CD4-positive, alpha-beta T cell (primary cell): ENCODE measurements at places on chromosomes 12 and 14.

- DNase-seq, result no peak
Observed at GRCh38 chr12:67364228-67364627, 95.1 kb downstream of the CAND1 start.

- no peak for DNase-seq
Observed at GRCh38 chr14:45060551-45060950, 23.4 kb upstream of the PRPF39 start.

- DNase-seq, result no peak
Observed at GRCh38 chr14:95700221-95700976, 13.5 kb downstream of the TCL1A start.

DNA sequence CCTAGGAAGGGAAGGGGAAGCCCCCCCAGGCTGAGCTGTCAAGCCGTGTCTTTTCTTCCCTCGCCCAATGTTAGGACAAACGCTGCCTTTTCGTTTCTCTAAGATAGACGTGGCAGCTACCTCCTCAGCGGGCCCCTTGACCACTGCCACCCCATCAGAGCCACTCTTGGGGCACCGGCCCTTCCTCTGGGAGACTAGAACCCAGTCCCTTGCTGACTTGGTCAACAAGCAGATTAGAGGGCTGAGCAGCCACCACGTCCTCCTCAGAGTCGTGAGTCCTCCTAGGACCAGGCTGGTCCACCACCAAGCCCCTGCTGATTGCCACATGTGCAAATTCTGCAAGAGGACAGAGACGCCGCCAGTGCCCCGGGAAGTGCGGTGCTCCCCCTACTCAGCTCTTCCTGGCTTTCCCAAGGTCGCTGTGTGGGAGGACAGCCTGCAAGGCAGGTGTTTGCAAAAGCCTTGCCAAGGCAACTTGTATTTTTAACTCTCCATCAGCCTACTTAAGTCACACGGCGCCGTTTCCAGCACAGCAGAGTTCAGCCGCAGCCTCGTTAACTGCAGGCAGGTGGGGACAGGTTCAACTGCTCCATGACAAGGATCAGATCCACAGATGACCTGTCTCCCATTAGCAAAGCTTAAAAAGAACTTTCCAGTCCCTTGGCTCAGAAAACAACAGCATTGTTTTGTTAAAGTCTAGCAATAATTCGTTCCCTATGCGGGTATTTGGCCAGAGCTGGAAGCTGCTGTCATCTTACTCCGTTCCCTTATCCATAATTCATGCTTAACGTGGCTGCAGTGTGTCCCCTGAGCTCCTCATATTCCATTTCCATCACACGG lies 65.6 kb downstream of the TESC start:
- DNase-seq, result no peak

GRCh38 chr14:32980178-32980901 lies 41.7 kb downstream of the NPAS3 start:
- no peak for DNase-seq

GRCh38 chr14:24392325-24393091 lies 6.3 kb upstream of the NYNRIN start:
- DNase-seq, result no peak

DNA sequence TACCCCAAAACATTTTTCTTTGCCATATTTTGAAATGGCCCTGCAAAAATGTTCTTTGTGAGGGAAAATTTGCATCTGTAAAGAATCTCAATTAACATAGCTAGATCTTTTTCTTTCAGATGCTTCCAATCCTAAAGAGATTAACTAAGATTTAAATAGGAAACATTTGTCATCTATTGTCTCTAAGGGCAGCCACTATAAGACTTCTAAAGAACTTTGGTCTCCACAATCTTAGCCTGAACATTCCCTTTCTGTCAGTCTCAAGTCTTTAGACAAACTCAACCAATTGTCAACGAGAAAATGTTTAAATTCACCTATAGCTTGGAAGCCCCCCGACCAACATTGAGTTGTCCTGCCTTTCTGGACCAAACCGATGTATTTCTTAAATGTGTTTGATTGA lies 71.1 kb upstream of the RASSF8 start:
- no peak for DNase-seq

GRCh38 chr12:1869145-1869544 lies 48.8 kb downstream of the LRTM2 start:
- DNase-seq, result no peak

DNA sequence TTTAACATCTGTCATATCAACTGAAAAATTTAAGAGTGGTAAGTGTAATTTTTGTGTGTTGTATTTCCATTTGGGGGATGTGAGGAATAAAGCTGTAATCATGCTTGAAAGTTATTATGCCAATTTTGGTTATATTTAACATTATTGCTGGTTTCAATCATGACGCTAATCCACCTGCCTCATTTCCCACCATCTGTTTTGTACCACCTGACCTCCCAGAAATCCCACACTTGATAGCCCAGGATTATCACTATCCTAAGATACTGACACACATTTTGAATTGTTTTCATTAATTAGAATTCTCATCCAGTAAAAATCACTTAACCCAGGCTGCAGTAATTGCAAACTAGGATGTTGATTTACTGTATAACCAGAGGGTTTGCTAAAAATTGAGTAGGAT lies 1119.8 kb downstream of the AACS start:
- DNase-seq, result no peak

GRCh38 chr14:63454436-63454835 lies 88.7 kb downstream of the PPP2R5E start:
- no peak for DNase-seq

DNA sequence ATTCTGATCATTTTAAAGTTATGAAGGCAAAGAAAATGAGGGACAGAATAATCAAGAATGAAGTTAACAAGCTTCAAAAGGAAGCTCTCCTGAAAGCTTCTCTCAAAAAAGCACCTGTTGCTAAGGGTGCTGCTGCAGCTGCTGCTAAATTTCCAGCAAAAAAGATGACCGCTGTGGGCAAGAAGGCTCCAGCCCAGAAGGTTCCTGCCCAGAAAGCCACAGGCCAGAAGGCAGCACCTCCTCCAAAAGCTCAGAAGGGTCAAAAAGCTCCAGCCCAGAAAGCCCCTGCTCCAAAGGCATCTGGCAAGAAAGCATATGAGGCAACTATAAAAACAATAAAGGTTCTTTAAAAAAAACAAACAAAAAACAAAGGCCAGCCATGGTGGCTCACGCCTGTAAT lies 52.7 kb upstream of the NR2C1 start:
- no peak for DNase-seq

DNA sequence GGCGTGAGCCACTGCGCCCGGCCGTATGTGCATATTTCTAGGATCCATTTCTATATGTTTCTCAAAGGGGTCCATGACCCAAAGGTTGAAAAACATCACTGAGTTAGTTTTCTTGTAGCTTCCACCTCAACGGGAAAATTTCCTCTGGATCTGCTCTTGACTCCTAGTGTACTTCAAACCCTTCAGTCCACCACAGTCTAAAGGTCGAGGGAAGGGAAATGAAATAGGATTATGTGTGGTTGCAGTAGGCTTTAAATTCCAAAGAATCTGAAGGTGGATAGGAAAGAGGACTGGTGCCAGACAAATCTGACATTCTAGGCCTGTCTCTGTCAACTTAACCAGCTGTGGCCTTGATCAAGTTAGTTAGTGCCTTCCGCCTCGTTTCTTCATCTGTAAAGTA lies 1.7 kb upstream of the SUOX start:
- no peak for DNase-seq

DNA sequence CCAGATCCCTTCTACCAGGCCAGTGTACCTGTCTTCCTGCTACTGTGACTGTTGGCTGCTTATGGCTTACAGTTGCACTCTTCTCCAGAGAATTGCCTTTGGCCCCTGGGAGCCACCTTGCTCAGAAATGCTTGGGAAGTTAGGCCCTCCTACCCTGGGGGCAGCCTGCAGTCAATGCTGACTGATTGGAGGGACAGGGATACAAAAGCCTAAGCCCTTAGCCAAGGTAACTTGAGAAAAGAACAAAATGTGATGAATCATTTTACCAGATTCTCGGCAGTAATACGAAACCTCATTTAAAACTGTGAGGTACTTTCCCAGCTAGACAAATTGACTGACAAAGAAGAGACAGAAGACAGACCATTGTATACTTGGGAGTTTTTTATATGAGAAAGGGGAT lies 47.3 kb downstream of the PTCSC3 start:
- no peak for DNase-seq

GRCh38 chr12:80829767-80830166 lies 108.0 kb downstream of the LIN7A start:
- no peak for DNase-seq

GRCh38 chr12:107512391-107512790 lies 173.2 kb upstream of the PWP1 start:
- no peak for DNase-seq

DNA sequence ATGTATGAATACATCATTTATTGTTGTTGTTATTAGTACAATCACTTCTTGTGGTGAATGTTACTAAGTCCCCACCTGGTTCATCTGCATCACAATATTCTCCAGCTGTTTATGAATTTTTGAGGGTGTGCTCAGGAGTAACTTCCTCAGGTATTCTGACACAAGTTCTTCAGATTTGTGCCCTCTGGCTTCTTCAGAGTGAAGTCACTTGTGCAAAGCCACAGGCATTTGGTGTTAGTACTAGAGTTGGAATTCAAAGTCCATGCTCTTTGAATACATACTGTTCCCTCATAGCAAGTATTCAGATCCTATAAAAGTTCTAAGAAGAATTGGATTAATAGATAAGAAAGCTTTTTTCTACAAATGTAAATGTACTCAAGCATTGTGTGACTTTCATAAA lies 150.3 kb upstream of the AVPR1A start:
- DNase-seq, result no peak

DNA sequence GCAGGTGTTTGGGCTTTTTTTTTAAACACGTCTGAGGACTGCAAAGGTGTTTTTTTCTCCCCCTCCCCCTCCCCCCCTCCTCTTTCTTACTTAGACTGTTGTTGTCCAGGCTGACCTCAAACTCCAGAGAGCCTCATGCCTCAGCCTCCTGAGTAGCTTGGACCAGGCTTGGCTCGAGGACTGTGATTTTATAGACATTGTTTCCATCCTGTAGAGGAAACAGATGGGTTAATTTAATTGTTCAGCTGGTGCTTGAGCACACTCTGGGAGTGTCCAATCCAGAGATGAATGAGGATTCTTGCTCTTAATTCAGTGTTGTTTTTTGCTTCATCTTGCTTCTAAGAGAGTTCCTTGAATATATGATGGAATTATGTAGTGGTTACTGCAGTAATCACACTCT lies 42.1 kb downstream of the RASSF3 start:
- no peak for DNase-seq

GRCh38 chr12:132356691-132357622 lies 27.6 kb upstream of the GALNT9 start:
- DNase-seq, result no peak

DNA sequence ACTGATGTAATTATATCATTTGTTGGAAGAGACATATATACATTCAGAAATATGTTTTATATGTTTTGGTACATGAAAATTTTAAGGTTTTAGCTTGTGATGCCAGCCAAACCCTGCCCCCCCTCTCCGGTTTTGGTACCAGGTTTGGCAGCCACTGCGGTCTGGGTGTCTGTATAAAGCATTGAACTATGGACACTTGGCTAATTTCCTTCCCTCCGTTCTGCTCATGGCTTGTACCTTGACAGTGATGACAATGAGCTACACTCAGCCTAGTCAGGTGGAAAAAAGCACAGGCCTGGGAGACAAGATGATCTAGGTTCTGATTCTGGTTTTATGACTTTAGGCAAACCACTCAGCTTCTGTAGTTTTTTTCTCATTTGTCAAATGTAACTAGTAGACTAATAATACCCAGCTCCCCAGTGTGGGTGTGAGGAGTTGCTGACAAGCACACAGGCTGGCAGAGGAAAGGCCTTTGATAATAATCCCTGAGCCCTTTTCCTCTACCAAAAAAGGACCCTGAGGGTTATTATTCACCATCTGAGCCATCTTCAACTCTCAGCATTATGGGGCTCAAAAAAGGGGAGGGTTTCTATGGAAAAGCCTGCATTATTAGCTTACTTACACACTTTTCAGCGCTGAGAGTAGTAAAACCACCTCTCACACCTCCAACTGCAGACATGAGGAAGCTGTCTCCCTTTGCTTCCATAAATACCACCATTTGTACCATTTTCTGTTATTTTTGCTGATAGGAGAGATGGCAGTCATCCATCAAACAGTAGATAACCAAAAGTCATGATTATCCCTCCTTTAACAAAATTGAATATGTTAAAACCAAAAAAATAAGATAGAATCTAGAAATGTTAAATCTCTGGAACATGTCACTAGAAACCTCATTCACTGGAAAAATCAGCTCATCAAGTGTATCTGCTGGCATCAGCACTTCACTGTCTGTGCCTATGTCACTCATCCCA lies 76.3 kb upstream of the PSMC1 start:
- no peak for DNase-seq

- no peak for DNase-seq
Observed at GRCh38 chr12:39586816-39587215, 32.8 kb downstream of the ABCD2 start.

- no peak for DNase-seq
Observed at GRCh38 chr12:102095677-102096263, 24.1 kb downstream of the NUP37 start.

DNA sequence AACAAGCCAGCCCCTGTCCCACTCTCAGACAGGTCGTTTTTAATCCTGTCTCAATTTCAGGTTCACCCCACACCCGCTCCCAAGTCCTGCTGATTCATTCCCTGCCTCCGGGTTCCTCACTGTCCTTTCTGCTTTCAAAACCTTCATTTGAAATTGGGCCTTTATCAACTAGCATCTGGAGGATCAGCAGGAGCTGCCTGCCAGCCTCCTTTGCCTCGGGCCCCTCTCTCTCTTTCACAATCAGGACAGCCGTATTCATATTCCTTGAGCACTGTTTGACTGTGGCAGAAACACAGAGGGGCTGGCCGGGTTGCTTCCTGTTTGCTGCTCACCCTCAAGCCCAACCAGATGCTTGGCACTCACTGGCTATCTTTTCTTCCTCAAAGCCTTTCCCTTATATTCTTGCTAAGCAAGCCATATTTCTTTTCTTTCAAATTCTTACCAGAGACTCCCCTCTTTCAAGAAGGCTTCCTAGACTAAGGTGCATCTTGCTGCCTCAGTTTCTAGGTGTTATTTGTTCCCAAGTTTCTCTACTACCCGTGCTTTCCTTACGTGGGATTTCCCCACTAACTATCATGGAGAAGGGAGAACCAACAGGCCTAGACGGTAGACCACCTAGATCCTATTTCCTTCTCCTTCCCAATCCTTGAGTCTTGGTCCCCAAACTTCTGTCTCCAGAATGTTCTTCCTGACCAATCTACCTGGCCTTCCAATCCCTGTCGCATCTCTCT lies 3.0 kb downstream of the GALNT6 start:
- DNase-seq, result no peak

- DNase-seq, result no peak
Observed at GRCh38 chr12:68378872-68379606, 46.9 kb upstream of the MDM1 start.

DNA sequence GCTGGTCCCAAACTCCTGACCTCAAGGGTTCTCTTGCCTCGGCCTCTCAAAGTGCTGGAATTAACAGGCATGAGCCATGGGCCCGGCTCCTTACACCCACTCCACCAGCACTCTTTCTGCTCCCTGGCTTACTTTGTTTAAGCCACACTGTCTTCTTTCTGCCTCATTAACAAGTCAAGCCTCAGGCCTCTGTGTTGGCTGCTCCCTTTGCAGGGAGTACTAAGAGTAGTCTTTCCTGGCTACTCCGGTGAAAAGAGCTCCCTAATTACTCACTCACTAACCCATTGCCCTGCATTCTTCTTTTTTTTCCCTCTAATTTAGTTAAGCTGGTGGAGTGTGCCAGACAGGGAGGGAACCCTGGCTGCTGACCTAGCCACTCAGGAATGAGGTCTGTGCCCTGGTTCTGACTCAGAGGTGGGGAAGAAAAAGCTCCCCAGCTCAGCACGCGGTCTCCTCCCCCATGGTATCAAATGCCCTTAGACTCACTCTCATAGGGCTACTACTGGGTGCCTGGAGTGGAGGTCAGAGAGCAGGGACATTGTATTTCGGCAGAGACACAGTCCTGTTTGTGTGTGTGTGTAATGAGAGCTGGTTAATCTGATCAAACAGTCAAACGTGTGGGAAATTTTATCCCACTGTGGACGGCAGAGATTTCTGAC lies 19.8 kb downstream of the GALNT6 start:
- no peak for DNase-seq
